Calu3 (cell line): ENCODE measurements at places on chromosomes 7 and 10. TPM values are rescaled to one million over a fixed set of nuclear protein-coding genes. Genes with fewer than 3 reads are reported as not detected.

The GSAP gene
- 23.3 and 26.0 TPM in 2 replicates for total RNA-seq

DNA sequence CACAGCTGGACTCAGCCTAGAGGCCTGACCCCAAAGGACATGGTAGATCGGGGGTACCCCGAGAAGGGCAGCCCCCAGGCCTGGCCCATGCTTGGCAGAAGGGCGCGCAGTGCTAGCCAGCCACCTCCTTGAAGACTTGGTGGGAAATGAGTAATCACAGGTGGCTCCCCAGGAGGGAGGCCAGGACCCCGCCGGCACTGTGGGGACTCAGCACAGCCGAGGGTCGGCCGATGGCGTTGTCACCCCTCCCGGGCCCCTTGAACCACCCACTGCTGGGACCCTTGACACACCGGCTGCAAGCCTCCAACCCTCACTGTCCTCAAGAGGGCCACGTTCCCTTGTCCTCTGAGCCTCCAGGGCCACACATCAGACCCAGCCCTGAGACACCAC, 27.7 kb downstream of the ADGRA1 start:
- no peak overlapping the region for H3K4me3 ChIP-seq
- H3K27me3 ChIP-seq: peaks cover 12% of the 10 kb centered on the region
- peaks cover 7% of the 10 kb centered on the region for H3K36me3 ChIP-seq
- H3K4me1 ChIP-seq: peaks cover 6% of the 10 kb centered on the region

GRCh38 chr10:10132009-10132408, 885.7 kb upstream of the CELF2 start:
- no peaks in the 10 kb centered on the region for H3K36me3 ChIP-seq
- H3K27me3 ChIP-seq: no peaks in the 10 kb centered on the region
- no peaks in the 10 kb centered on the region for H3K4me1 ChIP-seq
- no peak overlapping the region for H3K27ac ChIP-seq
- H3K4me3 ChIP-seq: no peak overlapping the region

The NUP205 gene
- 73.3 and 75.1 TPM in 2 replicates for total RNA-seq

- H3K4me1 ChIP-seq: no peaks in the 10 kb centered on the region
- no peaks in the 10 kb centered on the region for H3K27me3 ChIP-seq
- no peak overlapping the region for H3K4me3 ChIP-seq
- no peak for DNase-seq
- no peak overlapping the region for H3K27ac ChIP-seq
- peaks cover 43% of the 10 kb centered on the region for H3K36me3 ChIP-seq
Observed at GRCh38 chr7:155766966-155767916, 45.0 kb downstream of the SHH start.

DNA sequence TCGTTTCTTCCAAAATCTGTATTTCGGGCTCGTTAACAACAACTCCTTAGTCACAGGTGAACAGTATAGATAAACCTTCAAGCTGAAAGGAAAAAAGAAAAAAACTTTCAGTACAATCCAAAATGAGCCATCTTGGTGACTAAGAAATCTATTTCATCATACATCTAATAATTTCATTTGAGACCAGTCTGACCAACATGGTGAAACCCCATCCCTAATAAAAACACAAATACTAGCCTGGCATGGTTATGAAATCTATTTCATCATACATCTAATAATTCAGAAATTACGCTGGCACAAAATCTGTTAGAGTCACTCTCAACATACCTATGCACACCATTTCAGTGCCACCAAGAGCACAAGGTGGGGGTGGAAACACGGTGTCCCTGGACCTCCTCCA, 8.8 kb downstream of the DCLRE1C start:
- peaks cover 34% of the 10 kb centered on the region for H3K36me3 ChIP-seq
- H3K4me1 ChIP-seq: peaks cover 8% of the 10 kb centered on the region
- no peak overlapping the region for H3K27ac ChIP-seq
- no peak for DNase-seq
- H3K4me3 ChIP-seq: no peak overlapping the region

- DNase-seq: no peak
- no peaks in the 10 kb centered on the region for H3K36me3 ChIP-seq
- no peak overlapping the region for H3K4me3 ChIP-seq
- H3K4me1 ChIP-seq: peaks cover 8% of the 10 kb centered on the region
Observed at GRCh38 chr7:138021889-138022288, 20.0 kb upstream of the CREB3L2 start.

The PVRIG gene
- not detected in 2 replicates for total RNA-seq

GRCh38 chr7:136133551-136133950, 156.4 kb upstream of the MTPN start:
- no peak overlapping the region for H3K27ac ChIP-seq
- H3K36me3 ChIP-seq: no peaks in the 10 kb centered on the region
- no peak overlapping the region for H3K4me3 ChIP-seq
- H3K27me3 ChIP-seq: no peaks in the 10 kb centered on the region
- DNase-seq: no peak
- no peaks in the 10 kb centered on the region for H3K4me1 ChIP-seq

GRCh38 chr7:74584160-74584954, 73.2 kb upstream of the GTF2I start:
- peaks cover 21% of the 10 kb centered on the region for H3K36me3 ChIP-seq
- H3K4me1 ChIP-seq: peaks cover 20% of the 10 kb centered on the region

The SNCG gene
- 7.2 and 11.3 TPM in 2 replicates for total RNA-seq

GRCh38 chr7:128703609-128704241, 31.6 kb downstream of the GARIN1A start:
- H3K4me1 ChIP-seq: peaks cover 14% of the 10 kb centered on the region
- H3K27ac ChIP-seq: no peak overlapping the region
- H3K27me3 ChIP-seq: peaks cover 2% of the 10 kb centered on the region
- no peaks in the 10 kb centered on the region for H3K36me3 ChIP-seq

The ARHGEF5 gene
- total RNA-seq: 51.5 and 59.4 TPM in 2 replicates

DNA sequence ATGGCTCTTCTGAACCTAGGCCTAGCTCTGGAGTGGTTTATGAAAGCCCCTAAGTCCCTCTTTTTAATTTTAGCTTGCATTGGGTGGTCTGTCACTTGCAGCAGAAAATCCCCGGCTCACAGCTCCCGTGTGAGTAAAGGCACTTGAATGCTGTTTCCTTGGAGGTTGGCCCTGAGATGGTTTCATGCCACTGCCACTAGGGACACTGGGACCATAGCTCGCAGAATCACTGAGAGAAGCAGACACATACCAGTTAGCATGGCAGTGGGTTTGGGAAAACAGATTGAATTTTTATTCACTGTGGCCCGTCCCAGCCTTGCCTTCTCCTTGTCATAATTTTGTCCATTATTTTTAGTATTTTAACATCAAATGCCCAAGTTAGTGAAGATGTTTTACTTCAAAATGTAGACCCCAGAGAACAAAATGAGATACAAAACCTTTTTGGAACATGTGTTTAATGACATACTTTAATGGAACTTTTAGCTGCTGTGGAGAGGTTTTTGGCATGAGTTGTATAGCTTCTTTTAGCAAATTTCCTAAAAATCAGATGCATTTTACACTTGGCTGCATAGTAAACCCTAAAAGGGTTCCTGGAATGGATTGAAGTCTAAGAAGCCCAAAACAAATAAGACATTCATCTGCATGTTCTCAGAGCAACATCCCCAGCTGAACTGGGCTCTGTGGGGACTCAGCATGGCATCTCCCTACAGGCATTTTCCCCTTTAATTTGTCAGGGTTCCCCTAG, 259.7 kb upstream of the PITRM1 start:
- DNase-seq: no peak
- H3K4me1 ChIP-seq: no peaks in the 10 kb centered on the region
- no peaks in the 10 kb centered on the region for H3K36me3 ChIP-seq
- no peak overlapping the region for H3K27ac ChIP-seq
- no peak overlapping the region for H3K4me3 ChIP-seq

The DRGX gene
- total RNA-seq: not detected in 2 replicates

- H3K27me3 ChIP-seq: no peaks in the 10 kb centered on the region
- peaks cover 95% of the 10 kb centered on the region for H3K36me3 ChIP-seq
- H3K4me3 ChIP-seq: no peak overlapping the region
- DNase-seq: no peak
- peaks cover 27% of the 10 kb centered on the region for H3K4me1 ChIP-seq
Observed at GRCh38 chr7:106257752-106258151, 27.0 kb downstream of the NAMPT start.

DNA sequence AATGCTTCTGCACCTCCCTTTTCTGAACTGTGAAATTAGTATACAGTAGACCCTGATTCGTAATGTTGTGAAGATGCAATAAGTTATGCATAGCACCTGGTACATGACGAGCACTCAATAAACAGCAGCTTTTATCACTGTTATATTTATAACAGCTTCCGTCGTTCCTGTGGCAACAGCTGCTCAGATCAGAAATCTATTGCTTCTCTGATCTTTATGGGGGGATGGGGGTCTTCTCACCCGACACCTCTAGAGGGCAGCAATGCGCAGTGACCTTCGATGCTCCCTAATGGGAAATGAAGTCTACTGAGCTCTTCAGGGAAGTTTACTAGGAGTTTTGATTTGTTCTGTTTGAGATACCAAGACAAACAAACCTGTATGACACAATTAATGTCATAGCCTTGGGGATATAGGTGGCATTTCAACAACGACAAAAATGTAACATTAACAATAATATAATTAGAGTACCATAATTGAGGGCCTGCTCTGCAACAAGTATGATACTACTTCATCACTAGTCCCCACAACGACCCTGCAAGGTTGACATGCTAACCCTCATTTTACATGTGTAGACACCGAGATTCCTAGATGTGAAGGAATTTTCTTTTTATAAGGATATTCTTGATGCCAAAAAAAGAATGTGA, 289.6 kb downstream of the SFMBT2 start:
- DNase-seq: peak; percentile 61
- H3K27me3 ChIP-seq: peaks cover 78% of the 10 kb centered on the region
- no peak overlapping the region for H3K27ac ChIP-seq
- no peak overlapping the region for H3K4me3 ChIP-seq
- no peaks in the 10 kb centered on the region for H3K4me1 ChIP-seq
- H3K36me3 ChIP-seq: no peaks in the 10 kb centered on the region

The CAV1 gene
- total RNA-seq: 13.3 and 15.9 TPM in 2 replicates

The PAPSS2 gene
- total RNA-seq: 12.6 and 12.7 TPM in 2 replicates

- H3K4me1 ChIP-seq: peaks cover 7% of the 10 kb centered on the region
- H3K36me3 ChIP-seq: peaks cover 8% of the 10 kb centered on the region
Observed at GRCh38 chr10:68831961-68832455, 4.7 kb downstream of the STOX1 start.

The ARHGEF35 gene
- 11.8 and 13.7 TPM in 2 replicates for total RNA-seq

The PKD2L1 gene
- total RNA-seq: not detected in 2 replicates

DNA sequence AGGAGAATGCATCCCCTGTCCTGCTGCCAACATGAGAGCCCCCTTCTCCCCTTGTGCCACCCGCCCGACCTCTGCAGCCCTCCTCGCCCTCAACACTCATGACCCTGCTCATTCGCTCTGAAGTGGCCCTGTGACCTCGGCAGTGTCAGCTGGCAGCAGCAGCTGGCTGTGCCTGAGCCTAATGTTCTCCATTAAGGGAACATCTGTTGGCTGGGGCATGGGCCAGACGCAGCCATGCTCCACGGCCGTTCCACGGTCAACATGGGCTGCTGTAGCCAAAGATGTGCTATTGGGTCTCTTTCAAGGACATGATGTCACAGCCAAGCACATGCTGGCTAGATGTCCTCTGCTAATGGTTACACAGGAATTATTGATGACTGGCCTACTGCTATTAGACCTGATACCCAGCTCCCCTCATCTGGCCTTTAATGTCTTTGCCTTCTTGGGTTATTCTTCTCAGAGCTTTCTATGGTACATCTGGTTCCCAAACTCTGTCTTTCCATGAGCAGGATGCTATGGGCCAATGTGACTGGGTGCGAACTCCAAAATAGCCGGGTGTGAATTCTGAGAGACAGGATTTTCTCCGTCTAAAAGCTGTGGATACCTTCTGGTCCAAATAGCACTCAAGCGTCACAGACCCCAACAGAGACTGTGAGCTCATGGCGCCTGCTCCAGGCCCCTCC, 22.4 kb downstream of the ADCYAP1R1 start:
- no peaks in the 10 kb centered on the region for H3K4me1 ChIP-seq
- DNase-seq: no peak
- H3K27ac ChIP-seq: no peak overlapping the region
- H3K4me3 ChIP-seq: no peak overlapping the region

- no peaks in the 10 kb centered on the region for H3K36me3 ChIP-seq
- no peaks in the 10 kb centered on the region for H3K4me1 ChIP-seq
Observed at GRCh38 chr7:15954671-15955354, 268.3 kb upstream of the MEOX2 start.

The PDZD7 gene
- 1.2 and 1.3 TPM in 2 replicates for total RNA-seq

- H3K36me3 ChIP-seq: peaks cover 68% of the 10 kb centered on the region
- no peaks in the 10 kb centered on the region for H3K27me3 ChIP-seq
- peak; percentile 44 for DNase-seq
- peaks cover 58% of the 10 kb centered on the region for H3K4me1 ChIP-seq
- H3K27ac ChIP-seq: peak overlapping the region; percentile 57
- H3K4me3 ChIP-seq: peak overlapping the region; percentile 86
Observed at GRCh38 chr7:24978843-24979469, 1.0 kb downstream of the OSBPL3 start.

The SLC18A2 gene
- not detected in 2 replicates for total RNA-seq

DNA sequence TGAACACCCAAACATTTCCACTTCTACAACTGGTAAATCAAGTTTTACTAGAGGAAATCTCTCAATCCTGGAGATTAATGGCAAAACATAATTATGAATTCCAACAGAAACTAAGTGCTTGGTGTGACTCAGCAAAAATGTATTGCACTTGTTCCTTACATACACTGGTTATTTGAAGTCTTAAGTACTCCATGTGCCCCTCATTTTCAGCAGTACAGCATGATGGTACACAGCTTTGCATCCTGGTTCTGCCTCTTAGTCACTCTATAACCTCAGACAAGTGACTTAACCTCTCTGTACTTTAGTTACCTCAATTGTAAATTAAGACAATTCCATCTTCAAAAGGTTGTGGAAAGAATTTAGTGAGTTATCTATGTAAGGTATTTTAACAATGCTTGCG, 12.9 kb downstream of the SLC16A12 start:
- H3K36me3 ChIP-seq: no peaks in the 10 kb centered on the region
- no peak for DNase-seq
- no peaks in the 10 kb centered on the region for H3K4me1 ChIP-seq
- no peak overlapping the region for H3K4me3 ChIP-seq
- no peak overlapping the region for H3K27ac ChIP-seq
- H3K27me3 ChIP-seq: no peaks in the 10 kb centered on the region

DNA sequence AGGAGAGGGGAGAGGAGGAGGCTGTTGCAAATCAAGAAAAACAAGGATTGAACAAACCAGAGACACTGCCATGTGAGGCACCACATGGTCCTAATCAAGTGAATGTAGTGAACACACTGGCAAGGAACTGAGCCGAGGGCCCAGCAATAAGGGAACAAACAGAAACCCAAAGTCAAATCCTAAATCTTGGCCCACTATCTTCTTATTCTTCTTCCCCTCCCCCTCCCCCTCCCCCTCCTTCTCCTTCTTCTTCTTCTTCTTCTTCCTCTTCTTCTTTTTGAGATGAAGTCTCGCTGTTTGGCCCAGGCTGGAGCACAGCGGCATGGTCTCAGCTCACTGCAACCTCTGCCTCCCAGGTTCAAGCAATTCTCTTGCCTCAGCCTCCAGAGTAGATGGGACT, 24.0 kb downstream of the KIAA1549 start:
- H3K27ac ChIP-seq: no peak overlapping the region
- H3K4me1 ChIP-seq: peaks cover 41% of the 10 kb centered on the region
- no peaks in the 10 kb centered on the region for H3K36me3 ChIP-seq
- H3K4me3 ChIP-seq: no peak overlapping the region
- no peak for DNase-seq

- peaks cover 44% of the 10 kb centered on the region for H3K4me1 ChIP-seq
- peak overlapping the region; percentile 22 for H3K4me3 ChIP-seq
- H3K27ac ChIP-seq: peak overlapping the region; percentile 2
- H3K27me3 ChIP-seq: no peaks in the 10 kb centered on the region
- no peaks in the 10 kb centered on the region for H3K36me3 ChIP-seq
Observed at GRCh38 chr7:32059289-32060011, 10.8 kb downstream of the PDE1C start.

The FXYD4 gene
- not detected in 2 replicates for total RNA-seq

The AKR1C2 gene
- 10.6 and 13.2 TPM in 2 replicates for total RNA-seq

- H3K4me3 ChIP-seq: peak overlapping the region; percentile 23
- H3K4me1 ChIP-seq: peaks cover 92% of the 10 kb centered on the region
- no peaks in the 10 kb centered on the region for H3K27me3 ChIP-seq
Observed at GRCh38 chr10:80187060-80187459, 18.3 kb downstream of the ANXA11 start.

The CLRN3 gene
- total RNA-seq: 0.52 and 0.76 TPM in 2 replicates

The LIPJ gene
- not detected in 2 replicates for total RNA-seq

The TAF3 gene
- total RNA-seq: 12.7 and 14.5 TPM in 2 replicates
